ENCODE measurements at places on chromosomes 12 and 14.

DNA sequence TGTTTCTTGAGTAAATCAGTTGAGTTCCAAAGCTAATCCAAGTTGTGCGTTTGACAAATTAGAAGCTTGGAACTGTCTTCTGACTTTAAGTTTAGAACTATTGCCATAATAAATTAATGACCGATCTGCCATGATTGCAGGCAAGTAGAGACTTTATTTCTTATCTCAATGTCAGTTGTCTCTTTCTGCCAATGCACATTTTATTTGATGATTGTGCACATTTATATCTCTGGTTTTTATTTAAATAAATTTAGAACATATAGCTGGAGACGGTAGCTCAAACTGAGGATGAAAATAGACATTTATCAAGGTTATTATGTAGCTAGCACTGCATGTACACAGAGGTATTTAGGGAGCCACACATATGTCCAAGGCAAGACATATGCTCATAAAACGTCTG is 34.1 kb downstream of the SLCO1B1 start:
- no peak for DNase-seq

DNA sequence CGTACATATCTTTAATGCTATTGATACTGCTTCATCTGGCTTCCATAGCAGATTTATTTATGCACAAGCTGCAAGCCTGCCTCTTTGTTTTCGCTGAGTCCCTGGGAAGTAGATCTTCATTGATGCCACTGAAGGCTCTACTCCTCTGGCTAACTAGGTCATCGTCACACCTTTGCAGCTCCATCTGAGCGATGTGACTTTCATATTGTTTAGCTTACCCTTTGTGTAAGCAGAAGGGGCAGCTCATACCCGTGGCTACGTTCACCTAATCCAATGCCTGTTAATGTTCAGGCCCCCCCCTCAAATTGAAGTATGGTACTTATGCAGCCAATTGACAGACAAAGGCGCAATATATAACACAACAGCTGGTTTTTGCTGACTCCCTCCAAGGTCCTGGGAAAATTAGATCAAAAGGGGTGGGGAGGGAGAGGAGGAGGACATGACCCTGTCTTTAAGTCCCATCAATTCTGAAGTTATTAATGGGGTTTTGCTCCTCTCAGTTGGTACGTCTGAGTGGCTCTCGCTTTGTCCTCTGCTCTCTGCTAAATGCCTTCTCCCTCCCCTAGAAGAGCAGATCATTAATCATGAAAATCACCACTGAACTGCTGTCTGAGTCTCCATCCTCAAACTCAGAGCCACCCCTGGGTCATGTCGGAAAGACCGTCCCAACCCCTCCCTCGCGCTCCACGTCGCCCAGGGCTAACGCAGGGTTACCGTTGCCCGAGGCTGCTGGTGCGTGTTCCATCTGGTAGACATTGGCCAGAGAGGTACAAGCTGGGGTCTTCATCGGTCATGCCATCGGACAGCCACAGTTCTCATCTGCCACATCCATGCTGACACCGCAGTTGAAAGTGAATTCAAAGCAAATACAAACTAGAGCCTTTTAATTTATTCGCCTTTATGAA is 128.8 kb downstream of the ADGRD1 start:
- DNase-seq, result no peak

DNA sequence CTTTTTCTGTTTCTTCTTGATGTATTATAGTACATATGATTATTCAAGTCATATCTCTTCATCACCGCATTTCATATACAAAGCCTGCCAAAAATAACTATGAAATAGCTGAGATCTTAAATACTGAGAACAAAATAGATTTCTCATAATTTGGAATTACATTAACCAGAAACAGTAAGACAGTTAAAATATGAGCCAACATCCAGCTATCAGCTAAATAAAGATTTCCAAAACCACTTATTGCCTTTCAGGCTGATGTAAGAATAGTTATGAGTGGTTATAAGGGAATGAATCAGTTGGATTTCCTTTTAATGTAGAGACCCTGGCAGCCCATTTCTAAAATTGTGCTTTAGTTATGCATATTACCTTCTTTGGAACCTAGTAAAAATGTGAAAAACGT is 47.4 kb downstream of the TMEM117 start:
- no peak for DNase-seq

DNA sequence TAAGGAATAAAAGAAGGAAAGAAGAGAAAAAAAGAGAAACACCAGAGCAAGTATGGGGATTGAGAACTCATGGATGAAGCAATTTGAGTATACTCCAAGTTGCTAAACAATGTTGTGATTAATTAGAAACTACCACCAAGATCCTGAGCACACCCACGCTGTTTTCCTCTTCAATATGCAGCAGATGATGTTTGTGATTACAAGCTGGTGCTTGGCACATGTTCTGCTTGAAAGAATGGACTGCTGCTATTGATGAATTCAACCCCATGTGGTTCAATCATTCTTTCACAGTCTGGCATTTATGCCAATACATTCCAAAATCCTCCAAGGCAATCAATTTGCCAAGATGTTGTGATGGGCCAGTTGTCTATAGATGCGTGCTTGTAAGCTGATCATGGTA is 146.8 kb downstream of the SLC2A13 start:
- DNase-seq, result no peak

- DNase-seq, result no peak
These were observed 131.2 kb upstream of the MED13L start for GRCh38 chr12:116408489-116409250.

DNA sequence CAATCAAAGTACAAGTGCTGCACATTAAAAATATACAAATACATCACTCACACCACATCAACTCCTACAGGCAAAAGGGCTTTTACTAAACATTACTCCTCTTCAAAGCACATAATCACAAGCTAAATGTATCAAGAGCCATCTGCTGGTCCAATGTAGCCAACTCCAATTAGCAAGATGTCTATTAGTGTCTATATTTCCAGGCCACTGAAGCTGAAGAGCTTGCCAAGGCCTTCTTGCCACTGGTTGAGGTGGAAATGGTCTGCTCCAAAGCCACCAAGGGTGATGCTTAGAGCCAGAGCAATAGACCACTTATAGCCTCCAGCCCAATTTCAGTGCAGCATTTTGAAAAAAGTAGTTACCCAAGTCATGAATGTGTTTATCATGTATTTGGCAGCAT is 54.4 kb downstream of the RASSF9 start:
- DNase-seq, result no peak

GRCh38 chr14:25431211-25432076 is 381.5 kb upstream of the STXBP6 start:
- no peak for DNase-seq

- no peak for DNase-seq
These were observed 15.4 kb upstream of the ANKLE2 start for GRCh38 chr12:132776816-132777568.

DNA sequence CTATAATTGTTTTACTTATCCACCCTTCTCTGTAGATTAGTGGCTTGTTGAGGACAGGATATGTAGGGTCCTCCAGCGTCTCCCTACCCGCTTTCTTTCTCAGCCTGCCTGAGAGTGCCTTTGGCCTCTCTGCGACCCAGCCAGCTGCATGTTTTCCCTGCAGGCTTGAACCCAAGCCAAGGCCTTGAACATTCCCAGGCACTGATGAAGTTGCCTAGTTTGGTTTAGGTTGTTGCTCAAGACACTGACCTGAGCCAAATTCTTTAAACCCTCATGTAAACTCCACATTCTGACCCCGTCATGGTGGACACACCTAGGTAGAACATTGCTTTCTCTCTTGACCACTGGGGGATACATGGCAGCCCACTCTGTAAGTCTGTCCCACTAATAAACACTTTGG is 33.4 kb upstream of the TXNRD1 start:
- no peak for DNase-seq

DNA sequence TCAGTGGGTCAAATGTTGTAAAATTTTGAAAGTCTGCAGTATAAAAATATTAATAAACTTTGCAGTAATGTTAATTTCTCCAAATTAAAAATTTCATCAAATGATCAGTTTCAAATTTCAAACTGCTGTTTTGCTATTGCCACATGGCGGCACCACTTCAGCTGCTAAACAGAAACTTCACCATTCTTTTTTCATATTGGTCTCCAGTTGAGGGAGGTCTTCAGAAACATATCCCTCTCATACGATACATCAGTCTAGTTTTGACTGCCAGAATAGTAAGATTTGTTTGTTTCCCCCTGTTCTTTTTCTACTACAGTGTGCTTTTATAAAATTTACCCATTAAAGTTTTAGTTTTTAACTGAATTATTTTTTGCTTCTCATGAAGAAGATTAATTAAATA is 4.2 kb upstream of the TRHDE start:
- DNase-seq, result no peak

- no peak for DNase-seq
These were observed 484.0 kb downstream of the ETNK1 start for GRCh38 chr12:23108957-23109356.

DNA sequence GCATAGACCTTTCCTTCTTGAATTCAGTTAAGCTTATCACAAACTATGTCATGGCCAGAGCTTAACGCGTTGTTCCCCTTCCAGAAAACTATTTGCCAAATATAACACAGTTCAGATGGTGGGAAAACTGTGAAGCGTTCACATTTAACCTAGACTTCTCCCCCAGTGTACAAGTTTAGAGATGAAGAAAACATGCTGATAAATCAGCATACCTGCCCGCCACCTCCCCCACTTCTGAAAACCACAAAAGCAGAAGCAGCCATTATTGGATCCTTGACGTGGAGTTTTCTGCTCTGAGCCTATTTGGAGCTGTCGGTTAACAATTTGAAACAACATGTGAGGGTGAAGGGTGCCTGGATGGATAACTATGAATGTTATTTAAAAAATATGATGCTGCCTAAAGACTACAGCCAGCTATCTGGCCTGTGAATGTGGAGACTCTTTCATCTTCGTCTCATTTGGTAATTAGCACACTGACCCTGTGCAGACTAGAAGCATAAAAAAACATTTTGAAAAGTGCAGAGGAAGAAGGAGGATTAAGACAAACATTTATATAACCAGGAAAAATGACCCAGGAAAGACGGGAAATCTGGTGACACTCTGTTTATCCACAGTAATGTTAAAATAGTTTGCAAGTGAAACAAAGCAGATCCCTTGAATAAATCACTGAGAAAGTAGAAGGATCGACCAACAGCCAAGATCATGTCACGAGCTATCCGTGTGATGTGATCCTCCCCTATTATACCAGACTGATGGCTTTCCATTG is 408.2 kb downstream of the AEBP2 start:
- no peak for DNase-seq

DNA sequence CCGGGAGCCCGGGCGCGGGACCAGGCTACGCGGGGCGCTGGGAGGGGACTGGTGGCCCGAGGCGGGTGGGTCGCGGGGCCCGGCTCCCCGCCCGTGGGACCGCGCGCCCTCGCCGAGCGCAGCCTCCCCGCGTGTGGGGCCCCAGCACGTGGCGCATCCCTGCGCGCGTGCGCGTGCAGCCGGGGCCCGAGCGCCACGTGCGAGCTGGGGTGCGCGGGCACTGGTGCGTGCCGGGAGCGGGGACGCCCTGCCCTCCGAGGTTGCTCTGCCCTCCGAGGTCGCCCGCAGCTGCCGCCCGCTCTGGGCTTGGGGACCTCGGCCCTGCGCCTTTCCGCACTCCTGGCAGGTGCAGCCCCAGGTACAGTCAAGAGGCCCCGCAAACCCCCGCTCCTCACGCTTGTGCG is 365 bp upstream of the CCDC88C start:
- no peak for DNase-seq

GRCh38 chr14:52769887-52770286 is 21.5 kb downstream of the GNPNAT1 start:
- DNase-seq, result no peak

GRCh38 chr12:129103231-129103630 is 250.0 kb downstream of the GLT1D1 start:
- DNase-seq, result no peak

DNA sequence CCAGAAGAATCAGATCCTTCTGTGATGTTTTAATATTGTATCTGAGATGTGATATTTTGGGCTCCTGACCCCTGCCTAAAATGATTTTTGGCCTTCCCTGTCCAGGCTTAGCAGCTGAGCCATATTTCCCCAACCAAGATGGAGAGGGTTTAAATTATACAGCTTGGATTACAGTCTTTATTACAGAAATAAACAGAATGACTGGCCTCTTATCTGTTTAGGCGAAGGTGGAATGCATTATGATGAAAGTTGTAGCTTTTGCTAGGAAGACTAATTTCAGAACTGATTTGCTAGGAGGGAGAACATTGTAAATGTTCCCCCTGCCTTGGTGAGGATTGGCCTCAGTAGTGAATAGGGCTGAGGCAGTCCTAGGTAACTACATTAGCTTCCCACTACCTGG is 23.3 kb downstream of the BMAL2 start:
- DNase-seq, result no peak

DNA sequence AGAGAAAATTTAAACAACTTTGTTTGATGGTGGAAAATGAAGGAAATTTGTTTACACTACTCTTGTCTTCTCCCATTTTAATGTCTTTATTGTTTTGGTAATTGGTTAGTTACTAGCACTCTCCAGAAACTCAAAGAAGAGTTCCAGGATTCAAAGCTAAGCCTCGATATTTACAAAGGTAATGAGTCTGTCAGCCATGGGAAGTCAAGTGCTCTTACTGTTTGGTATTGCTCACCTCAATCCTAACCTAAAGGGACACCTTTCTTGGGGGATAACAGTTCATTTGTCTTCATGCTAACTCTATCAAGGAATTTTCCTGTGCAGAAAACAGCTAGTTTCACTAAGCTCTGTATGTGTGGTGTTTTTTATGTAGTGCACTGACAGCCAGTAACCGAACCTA is 222.9 kb upstream of the LMO3 start:
- DNase-seq, result no peak
